ENCODE measurements at places on chromosomes 3 and 15. TPM values are rescaled to one million over a fixed set of nuclear protein-coding genes. Genes with fewer than 3 reads are reported as not detected.

GRCh38 chr15:26983822-26984221, 12.8 kb downstream of the GABRG3 start:
- H3K36me3 ChIP-seq, result no peaks in the 10 kb centered on the region
- H3K4me3 ChIP-seq, result no peak overlapping the region
- H3K27ac ChIP-seq, result no peak overlapping the region
- no peaks in the 10 kb centered on the region for H3K4me1 ChIP-seq
- no peak for DNase-seq

Gene XCR1
- total RNA-seq, result not detected

Gene C15orf62
- not detected for total RNA-seq

Gene SEMA6D
- 1.5 TPM for total RNA-seq

DNA sequence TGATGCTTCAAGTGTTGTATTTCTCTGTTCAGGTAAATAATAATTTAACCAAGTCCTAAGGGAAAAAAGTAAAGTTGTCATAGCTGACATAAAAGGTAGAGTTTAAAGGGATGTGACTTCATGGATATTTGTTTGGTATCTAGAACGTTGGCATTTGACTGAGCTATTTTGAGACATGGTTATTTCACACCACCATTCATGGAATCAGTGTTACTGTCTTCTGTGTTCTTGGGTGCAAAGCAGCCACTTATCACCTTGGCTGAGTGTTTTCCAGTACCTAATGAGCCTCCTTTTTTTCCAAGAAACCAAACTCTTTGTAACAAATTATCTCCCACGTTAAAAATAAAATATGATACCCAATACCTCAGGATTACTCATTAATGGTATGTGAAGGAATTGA, 155.8 kb downstream of the GHSR start:
- no peaks in the 10 kb centered on the region for H3K27me3 ChIP-seq
- no peaks in the 10 kb centered on the region for H3K36me3 ChIP-seq
- DNase-seq, result no peak
- H3K27ac ChIP-seq, result no peak overlapping the region

- no peak overlapping the region for H3K27ac ChIP-seq
- no peaks in the 10 kb centered on the region for H3K36me3 ChIP-seq
- no peaks in the 10 kb centered on the region for H3K27me3 ChIP-seq
- DNase-seq, result no peak
- H3K4me3 ChIP-seq, result no peak overlapping the region
Measured at GRCh38 chr15:42151736-42152135, 4.7 kb downstream of the PLA2G4F start.

Gene C3orf20
- 0.73 TPM for total RNA-seq

DNA sequence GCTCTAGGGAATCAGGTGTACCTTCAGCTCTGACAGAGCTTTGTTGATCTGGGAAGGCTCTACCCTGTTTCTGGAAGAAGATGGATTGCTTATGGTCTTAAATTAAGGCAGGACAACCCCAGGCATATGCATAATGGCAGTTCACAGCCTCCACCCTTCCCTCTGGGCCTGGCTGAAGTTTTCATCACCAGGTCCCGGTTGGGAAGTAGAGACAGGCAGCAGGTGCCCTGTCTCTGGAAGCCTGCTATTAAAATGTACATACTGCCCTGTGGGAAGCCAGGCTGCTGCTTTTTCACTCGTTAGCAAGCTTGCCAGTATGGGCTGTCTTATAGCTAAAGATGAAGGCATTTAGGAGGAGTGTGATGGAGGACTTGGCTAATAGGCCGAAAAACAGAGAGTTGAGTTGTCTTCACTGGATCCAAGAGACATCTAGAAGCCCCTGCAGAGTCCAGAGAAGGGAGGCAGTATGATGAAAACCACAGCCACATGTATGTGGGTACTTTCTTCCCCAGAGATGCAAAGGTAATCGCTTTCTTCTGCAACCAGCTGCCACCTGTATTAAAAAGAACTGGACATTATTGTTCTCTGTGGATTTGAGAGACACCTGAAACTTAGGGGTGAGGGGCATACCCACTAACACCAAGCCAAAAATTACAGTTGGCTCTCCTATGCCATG, 34.4 kb downstream of the ABHD2 start:
- H3K36me3 ChIP-seq, result no peaks in the 10 kb centered on the region
- H3K4me1 ChIP-seq, result no peaks in the 10 kb centered on the region
- no peaks in the 10 kb centered on the region for H3K27me3 ChIP-seq
- no peak overlapping the region for H3K27ac ChIP-seq
- DNase-seq, result no peak

DNA sequence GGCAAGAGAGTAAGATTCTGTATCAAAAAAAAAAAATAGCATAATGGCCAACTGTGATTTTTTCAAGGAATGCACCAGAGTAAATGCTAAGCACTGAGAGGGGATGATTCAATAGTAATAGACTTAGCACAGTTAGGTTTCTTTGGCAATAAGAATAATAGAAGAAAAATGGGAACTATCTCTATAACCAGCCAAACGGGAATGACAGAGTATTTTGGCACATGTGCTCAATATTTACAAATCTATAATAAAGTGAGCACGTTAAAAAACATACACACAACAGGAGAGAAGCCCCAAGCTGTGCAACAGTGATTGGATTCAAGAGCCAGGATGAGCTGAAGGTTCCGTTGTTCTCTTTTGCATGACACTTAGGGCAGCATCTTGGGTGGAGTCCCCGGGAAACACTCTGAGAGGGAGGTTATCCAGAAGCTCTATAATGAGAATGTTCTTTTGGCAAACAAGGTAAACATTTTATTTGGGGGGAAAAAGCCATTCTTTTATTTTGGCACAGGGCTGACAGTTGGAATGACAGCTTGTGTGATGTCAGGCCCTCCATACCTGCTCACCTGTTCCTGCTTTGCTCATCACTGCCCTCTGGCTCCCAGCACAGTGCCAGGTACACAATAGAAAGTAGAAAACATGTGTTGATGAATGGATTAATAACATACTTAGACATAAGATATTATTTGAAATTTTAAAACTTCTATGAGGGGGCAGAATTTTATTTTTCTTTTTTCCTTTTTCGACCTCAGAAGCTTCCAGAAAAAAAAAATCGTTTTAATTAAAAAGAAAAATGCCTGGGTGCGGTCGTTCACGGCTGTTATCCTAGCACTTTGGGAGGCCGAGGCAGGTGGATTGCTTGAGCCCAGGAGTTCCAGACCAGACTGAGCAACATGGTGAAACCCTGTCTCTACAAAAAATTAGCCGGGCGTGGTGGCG, 44.0 kb upstream of the MUC4 start:
- no peak overlapping the region for H3K27ac ChIP-seq
- H3K27me3 ChIP-seq, result no peaks in the 10 kb centered on the region
- no peaks in the 10 kb centered on the region for H3K4me1 ChIP-seq
- H3K36me3 ChIP-seq, result no peaks in the 10 kb centered on the region
- H3K4me3 ChIP-seq, result no peak overlapping the region
- no peak for DNase-seq

- no peak for DNase-seq
- H3K4me1 ChIP-seq, result no peaks in the 10 kb centered on the region
- H3K4me3 ChIP-seq, result no peak overlapping the region
- H3K27ac ChIP-seq, result peak overlapping the region; percentile 41
- no peaks in the 10 kb centered on the region for H3K27me3 ChIP-seq
- no peaks in the 10 kb centered on the region for H3K36me3 ChIP-seq
Measured at GRCh38 chr3:143442814-143443447, 323.4 kb downstream of the CHST2 start.

Gene FEZF2
- total RNA-seq, result not detected

All from uterus (tissue), 4 donors.